Thoracic aorta endothelial cell (primary cell): ENCODE measurements at places on chromosomes 16 and 17. TPM values are rescaled to one million over a fixed set of nuclear protein-coding genes. Genes with fewer than 3 reads are reported as not detected.

The SLC5A11 gene
- 0.07 TPM in 1 of 2 replicates, not detected in the other for total RNA-seq

The IRX3 gene
- 0.13 TPM in 1 of 2 replicates, not detected in the other for total RNA-seq

The UBE2Z gene
- 89.1 and 89.4 TPM in 2 replicates for total RNA-seq

The GSDMA gene
- not detected in 2 replicates for total RNA-seq

The ARHGDIG gene
- total RNA-seq: 0.79 and 1.7 TPM in 2 replicates

The TMC6 gene
- 29.0 and 42.0 TPM in 2 replicates for total RNA-seq
